ENCODE measurements at places on chromosomes 5 and 9. TPM values are rescaled to one million over a fixed set of nuclear protein-coding genes. Genes with fewer than 3 reads are reported as not detected.

The DRD1 gene
- total RNA-seq = not detected

The SLC1A3 gene
- not detected for total RNA-seq

The HRH2 gene
- under 0.01 TPM for total RNA-seq

The CDX1 gene
- not detected for total RNA-seq

The KCNIP1 gene
- 0.98 TPM for total RNA-seq

The CSF2 gene
- total RNA-seq = not detected

The SPINK14 gene
- not detected for total RNA-seq

The PLPPR1 gene
- not detected for total RNA-seq

The GHR gene
- 2.4 TPM for total RNA-seq

The IDNK gene
- 2.6 TPM for total RNA-seq

The SHROOM1 gene
- total RNA-seq = 8.2 TPM

The ADAMTSL2 gene
- not detected for total RNA-seq

The LNPEP gene
- 60.4 TPM for total RNA-seq

The PRLR gene
- total RNA-seq = not detected

The PRR16 gene
- total RNA-seq = 0.48 TPM

The PDLIM4 gene
- total RNA-seq = 56.8 TPM

The SPINK7 gene
- total RNA-seq = not detected

The OTP gene
- total RNA-seq = not detected

The HAPLN1 gene
- not detected for total RNA-seq

The PCSK1 gene
- 2.3 TPM for total RNA-seq

Data from vein endothelial cell (primary cell).